ENCODE measurements at places on chromosomes 4 and X.

DNA sequence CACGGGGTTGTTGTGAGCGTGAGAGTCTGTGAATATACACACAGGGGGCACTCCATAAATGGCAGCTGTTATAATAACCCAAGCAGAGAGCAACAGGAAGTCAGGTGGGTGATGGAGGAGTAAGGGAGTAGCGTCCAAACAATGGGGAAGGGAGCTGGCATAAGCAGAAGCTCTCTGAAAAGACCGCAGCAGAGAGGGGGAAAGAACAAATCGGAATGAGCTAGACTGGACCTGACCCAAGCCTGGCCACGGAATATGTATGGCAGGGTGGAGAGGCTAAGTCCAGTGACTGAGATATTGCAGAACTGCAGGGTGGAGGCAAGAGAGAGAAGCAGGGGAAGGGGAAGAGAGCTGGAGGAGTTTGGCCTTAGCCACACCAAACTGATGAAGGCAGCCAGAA lies 6.5 kb upstream of the GJB1 start:
- no peak for DNase-seq

DNA sequence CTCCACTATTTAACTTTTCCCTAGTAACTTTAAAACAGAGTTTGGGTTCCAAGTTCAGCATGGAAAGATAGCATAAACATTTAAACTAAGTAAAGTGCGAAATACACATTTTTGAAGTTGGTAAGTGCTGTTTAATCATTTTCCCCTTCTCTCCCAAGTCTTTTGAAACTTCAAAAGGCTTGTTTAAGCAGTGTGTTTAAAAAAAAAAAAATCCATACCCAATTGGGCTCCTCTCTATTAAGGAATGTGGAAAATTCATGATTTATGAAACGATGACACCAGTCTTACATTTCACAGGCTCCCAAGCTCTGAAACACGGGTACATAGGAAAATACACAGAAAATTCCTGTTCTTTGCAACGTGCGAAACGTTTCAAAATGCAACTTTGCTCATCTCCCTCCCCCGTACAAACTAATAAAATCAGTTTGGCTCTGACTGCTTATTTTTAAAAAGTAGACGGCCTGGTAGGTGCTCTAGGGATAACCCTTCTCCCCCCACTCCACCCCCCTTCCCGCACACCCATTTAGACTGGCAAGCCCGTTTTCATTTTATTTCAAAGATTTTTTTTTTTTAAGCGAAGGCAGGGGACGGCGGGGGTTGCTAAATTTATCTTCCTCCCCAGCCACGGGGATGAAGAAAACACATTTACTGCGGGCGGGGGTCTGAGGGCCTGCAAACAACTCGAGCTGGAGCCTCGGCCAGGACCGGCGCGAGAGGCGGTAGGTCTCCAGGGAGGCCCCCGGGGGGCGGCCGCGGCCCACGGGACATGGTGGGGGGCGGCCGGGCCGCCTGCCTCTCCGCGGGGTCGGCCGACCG lies 786 bp upstream of the ZFX start:
- peak; percentile 33 for DNase-seq

DNA sequence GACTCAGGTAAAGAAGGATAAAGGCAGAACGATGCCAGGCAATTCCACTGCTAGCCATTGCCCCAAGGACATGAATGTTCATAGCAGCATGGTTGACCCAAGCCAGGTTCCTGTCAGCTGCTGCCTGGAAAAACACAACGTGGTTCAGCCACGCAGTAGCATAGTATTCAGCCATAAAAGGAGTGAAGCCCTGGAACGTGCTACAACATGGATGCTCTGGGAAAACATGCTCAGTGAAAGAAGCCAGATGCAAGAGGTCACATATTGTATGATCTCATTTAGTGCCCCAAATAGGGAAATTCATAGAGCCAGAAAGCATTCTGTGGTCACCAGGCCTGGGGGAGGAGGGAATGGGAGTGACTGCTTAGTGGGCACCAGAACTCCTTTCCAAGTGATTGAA lies 129.8 kb downstream of the GPR143 start:
- DNase-seq, result no peak

- DNase-seq, result no peak
These were observed 248.6 kb upstream of the EPHA5 start for GRCh38 chr4:65918872-65919271.

GRCh38 chrX:11272290-11272689 lies 20.9 kb upstream of the AMELX start:
- no peak for DNase-seq

DNA sequence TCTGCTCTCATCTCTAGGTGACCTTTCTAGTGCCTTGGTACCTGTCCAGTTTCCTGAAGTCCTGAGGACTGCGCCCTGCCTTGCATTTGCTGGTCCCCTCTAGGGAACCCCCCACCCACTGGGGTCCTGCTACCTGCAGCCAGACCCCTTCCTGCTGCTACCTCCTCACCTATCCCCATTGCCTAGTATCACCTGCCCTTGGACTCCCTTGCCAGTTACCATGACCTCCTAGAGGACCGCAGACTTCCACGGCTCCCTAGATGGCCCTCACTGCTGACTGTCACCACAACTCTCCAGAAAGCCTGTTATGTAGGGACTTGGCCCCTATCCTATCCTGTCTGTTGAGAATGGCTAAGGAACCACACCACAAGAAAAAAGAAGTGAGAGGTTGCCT lies 166.6 kb downstream of the EFNB1 start:
- DNase-seq, result no peak

All from activated CD8-positive, alpha-beta T cell treated with anti-CD3 and anti-CD28 coated beads for 36 hours (primary cell).